ENCODE measurements at places on chromosomes 3 and 15.

DNA sequence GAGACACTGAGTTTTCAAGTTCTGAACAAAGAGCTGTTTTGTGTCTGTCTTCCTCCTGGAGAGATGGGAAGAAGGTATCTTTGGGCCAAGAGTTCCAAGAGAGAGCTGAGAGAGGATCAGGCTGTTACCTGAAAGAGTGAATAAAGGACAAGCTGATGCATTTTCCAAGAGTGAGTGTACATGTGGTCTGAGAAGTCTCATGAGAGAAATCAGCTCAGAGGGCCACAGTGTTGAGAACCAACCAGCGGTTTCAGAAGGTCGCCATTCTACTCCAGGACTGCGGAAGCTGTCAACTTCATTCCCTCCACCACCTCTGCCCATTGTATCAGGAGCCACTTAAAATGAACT is 42.7 kb upstream of the PPP2R3A start:
- H3K36me3 ChIP-seq = no peaks in the 10 kb centered on the region
- no peak overlapping the region for H3K4me3 ChIP-seq
- no peak overlapping the region for H3K27ac ChIP-seq
- no peaks in the 10 kb centered on the region for H3K27me3 ChIP-seq

DNA sequence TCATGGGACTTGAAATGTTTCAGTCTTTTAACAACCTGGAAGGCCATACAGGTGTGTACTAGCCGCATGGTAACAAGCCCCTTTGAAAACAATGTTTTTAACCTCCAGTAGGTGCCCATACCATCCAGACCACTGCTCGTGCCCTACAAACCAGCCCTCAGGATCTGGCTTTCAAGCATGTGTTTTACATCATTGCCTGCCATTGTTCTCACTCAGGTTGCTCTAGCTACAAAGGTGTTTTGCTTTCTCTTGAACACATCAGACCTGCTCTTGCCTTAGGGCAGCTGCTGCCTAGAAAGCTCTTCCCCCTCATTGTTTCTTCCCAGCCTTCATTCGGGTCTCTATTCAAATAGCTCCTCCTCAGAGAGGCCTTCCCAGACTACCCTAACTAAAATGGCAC is 32.3 kb upstream of the MAP3K13 start:
- peaks cover 3% of the 10 kb centered on the region for H3K27me3 ChIP-seq
- no peaks in the 10 kb centered on the region for H3K4me1 ChIP-seq
- no peak overlapping the region for H3K4me3 ChIP-seq
- no peak overlapping the region for H3K27ac ChIP-seq
- H3K36me3 ChIP-seq = no peaks in the 10 kb centered on the region

- H3K27me3 ChIP-seq = no peaks in the 10 kb centered on the region
- no peaks in the 10 kb centered on the region for H3K36me3 ChIP-seq
- DNase-seq = no peak
Observed at GRCh38 chr3:107208100-107208499, 169.1 kb upstream of the CCDC54 start.

DNA sequence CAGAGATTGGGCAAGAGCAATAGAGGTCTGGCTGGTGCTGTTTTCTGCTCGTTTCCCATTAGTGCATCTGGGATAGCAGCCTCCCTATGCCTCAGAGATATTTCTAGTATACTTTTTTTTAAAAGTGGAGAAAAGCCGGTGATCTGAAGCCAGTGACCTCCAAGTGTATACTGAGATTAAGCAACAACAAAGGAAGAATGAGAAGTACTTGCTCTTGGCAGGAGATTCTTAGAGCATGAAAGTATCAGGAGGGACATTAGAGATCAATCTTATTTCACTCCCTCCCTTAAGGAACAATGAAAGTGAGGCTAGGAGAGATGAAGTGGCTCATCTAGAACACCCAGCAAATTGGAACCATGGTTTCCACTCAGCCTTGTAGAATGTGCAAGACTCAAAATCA is 423.3 kb downstream of the SOX2 start:
- H3K36me3 ChIP-seq = no peaks in the 10 kb centered on the region
- DNase-seq = no peak
- H3K27me3 ChIP-seq = no peaks in the 10 kb centered on the region
- H3K4me3 ChIP-seq = no peak overlapping the region
- no peaks in the 10 kb centered on the region for H3K4me1 ChIP-seq

GRCh38 chr3:126548556-126549466 is 9.9 kb downstream of the C3orf22 start:
- H3K4me1 ChIP-seq = no peaks in the 10 kb centered on the region
- H3K27ac ChIP-seq = no peak overlapping the region
